ENCODE measurements at places on chromosomes 6 and 20. TPM values are rescaled to one million over a fixed set of nuclear protein-coding genes. Genes with fewer than 3 reads are reported as not detected.

The CTAGE9 gene
- not detected for total RNA-seq

GRCh38 chr6:158316022-158316421 lies 3.8 kb downstream of the TULP4 start:
- H3K36me3 ChIP-seq = no peaks in the 10 kb centered on the region
- H3K27me3 ChIP-seq = no peaks in the 10 kb centered on the region
- H3K4me1 ChIP-seq = no peaks in the 10 kb centered on the region
- no peak overlapping the region for H3K4me3 ChIP-seq
- DNase-seq = no peak

- H3K4me1 ChIP-seq = no peaks in the 10 kb centered on the region
- H3K36me3 ChIP-seq = no peaks in the 10 kb centered on the region
- no peaks in the 10 kb centered on the region for H3K27me3 ChIP-seq
- H3K27ac ChIP-seq = no peak overlapping the region
- no peak for DNase-seq
- H3K4me3 ChIP-seq = no peak overlapping the region
Measured at GRCh38 chr20:51162015-51162414, 139.1 kb upstream of the KCNG1 start.

DNA sequence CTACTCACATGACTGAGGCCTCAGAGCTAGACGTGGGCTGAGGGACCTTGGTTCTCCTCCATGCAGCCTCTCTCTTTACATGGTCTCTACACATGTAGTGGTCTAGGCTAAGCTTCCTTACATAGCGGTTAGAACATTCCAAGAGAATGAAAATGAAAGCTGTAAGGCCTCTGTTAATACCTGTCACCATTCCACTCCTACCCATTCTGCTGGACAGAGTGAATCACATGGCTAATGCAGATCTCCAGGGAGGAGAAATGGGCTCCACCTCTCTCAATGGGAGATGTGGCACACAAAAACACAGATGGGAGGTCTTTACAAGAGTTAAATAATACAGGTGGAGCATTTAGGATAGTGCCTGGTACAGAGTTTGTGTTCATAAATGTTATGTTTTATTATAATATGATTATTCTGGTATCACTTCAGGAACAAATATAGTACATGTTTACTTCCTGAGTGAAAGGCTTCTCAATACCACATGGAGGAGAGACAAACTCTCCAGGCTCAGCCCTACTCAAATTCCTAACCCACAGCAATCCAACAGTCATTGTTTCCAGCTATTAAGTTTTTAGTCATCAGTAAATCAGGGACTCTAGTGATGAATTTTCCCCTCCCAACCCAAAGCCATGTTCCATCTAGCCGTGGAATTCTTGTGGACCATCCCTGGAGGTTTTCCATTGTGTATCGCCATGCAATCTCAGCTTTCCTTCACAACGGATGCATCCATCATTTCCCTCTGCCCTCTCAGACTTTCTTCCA lies 57.9 kb downstream of the ISM1 start:
- no peaks in the 10 kb centered on the region for H3K27me3 ChIP-seq
- no peaks in the 10 kb centered on the region for H3K4me1 ChIP-seq
- no peak for DNase-seq
- H3K27ac ChIP-seq = no peak overlapping the region
- no peaks in the 10 kb centered on the region for H3K36me3 ChIP-seq

- H3K36me3 ChIP-seq = peaks cover 5% of the 10 kb centered on the region
- no peak for DNase-seq
- H3K27me3 ChIP-seq = no peaks in the 10 kb centered on the region
- H3K27ac ChIP-seq = no peak overlapping the region
- H3K4me3 ChIP-seq = no peak overlapping the region
Measured at GRCh38 chr6:143952947-143953701, 54.9 kb downstream of the PLAGL1 start.

The CST2 gene
- total RNA-seq = 0.98 TPM

GRCh38 chr6:70385901-70386300 lies 27.4 kb upstream of the FAM135A start:
- H3K4me1 ChIP-seq = no peaks in the 10 kb centered on the region
- no peak overlapping the region for H3K27ac ChIP-seq
- H3K27me3 ChIP-seq = no peaks in the 10 kb centered on the region
- H3K36me3 ChIP-seq = no peaks in the 10 kb centered on the region

The SLC22A1 gene
- total RNA-seq = 1.3 TPM

DNA sequence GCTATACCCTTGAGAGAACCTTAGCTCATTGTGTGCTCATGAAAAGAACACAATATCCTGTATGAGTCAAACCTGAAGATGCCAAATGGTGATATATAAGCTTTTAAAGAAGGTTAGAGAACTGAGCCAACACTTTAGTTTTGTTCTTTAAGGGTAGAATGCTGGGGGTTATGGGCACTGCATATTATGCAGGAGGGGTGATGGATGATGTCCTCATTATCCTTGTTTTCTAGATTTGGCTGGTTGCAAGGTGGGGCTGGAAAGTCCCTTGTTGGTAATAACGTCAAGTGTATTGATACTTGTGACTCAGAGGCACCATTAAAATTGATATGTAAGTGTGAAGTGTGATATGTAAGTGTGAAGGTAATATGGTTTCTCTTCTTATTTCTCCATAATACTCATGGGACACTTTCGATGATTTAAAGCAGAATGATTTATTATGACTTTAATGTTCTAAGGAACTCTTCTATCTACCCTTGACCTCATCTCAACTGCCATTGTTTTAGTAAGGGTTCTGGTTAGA lies 113.7 kb upstream of the DTNBP1 start:
- no peak overlapping the region for H3K4me3 ChIP-seq
- no peaks in the 10 kb centered on the region for H3K4me1 ChIP-seq
- H3K27ac ChIP-seq = no peak overlapping the region
- DNase-seq = no peak
- no peaks in the 10 kb centered on the region for H3K27me3 ChIP-seq
